ENCODE measurements at places on chromosomes 16 and 17. TPM values are rescaled to one million over a fixed set of nuclear protein-coding genes. Genes with fewer than 3 reads are reported as not detected.

RHBDF1 gene
- total RNA-seq: 92.1 TPM

TP53TG3B gene
- total RNA-seq: not detected

CA5A gene
- not detected for total RNA-seq

DPEP3 gene
- total RNA-seq: not detected

SNF8 gene
- total RNA-seq: 113 TPM

EPOP gene
- total RNA-seq: 1.2 TPM

MILR1 gene
- total RNA-seq: 14.5 TPM

PLLP gene
- total RNA-seq: not detected

TMIGD1 gene
- total RNA-seq: not detected

C16orf89 gene
- 0.94 TPM for total RNA-seq

FLYWCH1 gene
- total RNA-seq: 27.7 TPM
